DMS153 (cell line): ENCODE measurements at places on chromosomes 2 and 18.

- DNase-seq, result no peak
Observed at GRCh38 chr2:211175956-211176355, 619.6 kb downstream of the CPS1 start.

DNA sequence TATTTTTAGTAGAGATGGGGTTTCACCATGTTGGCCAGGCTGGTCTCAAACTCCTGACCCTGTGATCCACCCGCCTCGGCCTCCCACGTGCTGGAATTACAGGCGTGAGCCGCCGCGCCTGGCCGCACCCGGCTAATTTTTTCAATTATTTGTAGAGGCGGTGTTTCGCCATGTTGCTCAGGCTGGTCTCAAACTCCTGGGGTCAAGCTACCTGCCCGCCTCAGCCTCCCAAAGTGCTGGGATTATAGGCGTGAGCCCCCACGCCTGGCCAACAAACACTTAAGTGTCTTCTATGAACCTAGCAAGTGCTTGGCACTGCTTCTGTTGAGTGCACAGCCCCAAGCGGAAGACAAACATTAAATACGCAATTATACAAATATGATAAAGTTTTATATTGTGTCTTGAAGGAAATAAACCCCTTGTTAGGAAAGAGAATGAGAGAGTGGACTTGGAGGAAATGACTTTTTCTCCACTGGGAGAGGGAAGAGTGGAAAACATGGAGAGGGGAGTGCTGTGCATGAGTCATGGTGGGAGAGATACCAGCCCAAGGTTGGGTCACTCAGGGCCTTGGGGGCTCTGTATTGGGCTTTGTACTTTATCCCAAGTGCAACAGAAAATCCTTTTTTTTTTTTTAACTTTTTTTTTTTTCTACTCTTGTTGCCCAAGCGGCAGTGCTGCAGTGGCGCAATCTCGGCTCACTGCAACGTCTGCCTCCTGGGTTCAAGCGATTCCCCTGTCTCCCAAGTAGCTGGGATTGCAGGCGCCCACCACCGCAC, 41.4 kb upstream of the ACTR2 start:
- no peak for DNase-seq

GRCh38 chr18:23539911-23540525, 36.7 kb downstream of the RMC1 start:
- DNase-seq, result no peak

DNA sequence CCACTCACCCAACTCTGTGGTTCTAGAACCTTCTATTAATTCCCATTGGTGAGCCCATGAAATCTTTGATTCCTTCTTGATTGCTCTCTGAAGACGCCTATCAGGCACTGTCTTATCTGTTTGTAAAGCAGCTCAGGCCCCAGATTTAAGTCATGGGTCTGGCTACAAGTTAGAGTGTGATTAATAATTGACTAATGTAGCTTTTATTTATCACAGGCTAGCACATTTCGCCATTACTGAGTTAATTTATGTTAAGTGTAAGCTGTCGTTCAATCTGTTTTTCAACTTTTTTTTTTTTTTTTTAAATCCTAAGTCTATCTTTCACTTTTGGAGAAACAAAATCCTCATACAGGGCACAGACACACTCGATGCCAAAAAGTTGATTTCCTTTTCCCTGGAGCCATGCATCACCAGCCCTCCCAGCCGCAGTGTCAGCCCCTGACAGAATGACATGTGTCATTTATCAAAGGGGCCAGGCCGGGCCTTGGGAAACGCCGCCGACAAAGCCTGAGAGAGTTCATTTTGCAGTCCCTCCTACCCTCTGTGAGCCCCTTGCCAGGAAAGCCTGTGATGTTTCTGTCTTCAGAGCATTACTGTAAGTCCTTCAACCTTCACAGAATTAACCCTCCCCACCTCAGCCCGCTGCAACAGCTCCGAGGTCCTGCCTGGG, 15.8 kb downstream of the TSHZ1 start:
- no peak for DNase-seq

- no peak for DNase-seq
Observed at GRCh38 chr2:98697651-98698337, 33.1 kb downstream of the MGAT4A start.

- DNase-seq, result no peak
Observed at GRCh38 chr2:145789636-145790035, 1269.7 kb upstream of the ZEB2 start.

GRCh38 chr18:63979409-63979920, 9.6 kb downstream of the SERPINB8 start:
- peak; percentile 52 for DNase-seq

- DNase-seq, result no peak
Observed at GRCh38 chr2:40458271-40458794, 6.4 kb upstream of the SLC8A1 start.

DNA sequence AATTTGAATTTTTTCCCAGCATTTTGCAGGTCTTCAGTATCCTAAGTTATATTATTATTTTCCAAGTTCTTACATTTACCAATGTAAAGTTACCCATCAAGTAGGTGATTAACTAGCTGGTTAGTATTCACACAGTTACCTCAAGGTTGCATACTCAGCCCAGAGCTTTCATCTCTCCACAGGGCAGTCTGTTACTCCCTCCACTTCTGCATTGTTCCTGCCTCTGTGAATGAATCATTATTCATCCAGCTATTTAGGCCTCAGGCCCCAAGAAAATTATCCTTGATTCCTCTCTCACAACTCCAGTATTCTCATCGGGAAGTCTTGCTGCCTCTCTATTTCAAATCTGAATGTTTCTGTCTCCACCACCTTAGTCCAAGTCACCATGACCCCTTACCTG, 92.2 kb downstream of the SMC6 start:
- DNase-seq, result no peak

GRCh38 chr18:73597832-73598615, 549.6 kb downstream of the FBXO15 start:
- no peak for DNase-seq

DNA sequence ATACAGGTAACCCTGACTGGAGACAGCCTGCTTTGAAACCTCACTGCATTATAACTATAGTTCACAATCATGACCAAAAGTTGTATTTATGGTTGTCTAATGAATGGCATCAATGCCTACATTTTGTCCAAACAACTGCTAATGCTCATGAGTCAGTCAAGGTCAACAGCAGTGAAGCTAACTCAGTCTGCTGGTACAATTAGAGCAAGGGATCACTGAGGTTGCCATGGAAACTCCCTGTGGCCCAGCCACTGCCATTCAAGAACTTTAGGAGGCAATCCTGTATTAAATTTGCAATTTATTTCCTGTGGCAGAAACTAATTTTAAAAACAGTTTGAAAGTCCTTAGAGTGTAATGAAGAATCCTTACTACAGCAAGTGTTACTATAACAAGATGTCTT, 185.1 kb upstream of the SMAD7 start:
- no peak for DNase-seq

- no peak for DNase-seq
Observed at GRCh38 chr18:55650363-55650870, 62.4 kb upstream of the TCF4 start.

DNA sequence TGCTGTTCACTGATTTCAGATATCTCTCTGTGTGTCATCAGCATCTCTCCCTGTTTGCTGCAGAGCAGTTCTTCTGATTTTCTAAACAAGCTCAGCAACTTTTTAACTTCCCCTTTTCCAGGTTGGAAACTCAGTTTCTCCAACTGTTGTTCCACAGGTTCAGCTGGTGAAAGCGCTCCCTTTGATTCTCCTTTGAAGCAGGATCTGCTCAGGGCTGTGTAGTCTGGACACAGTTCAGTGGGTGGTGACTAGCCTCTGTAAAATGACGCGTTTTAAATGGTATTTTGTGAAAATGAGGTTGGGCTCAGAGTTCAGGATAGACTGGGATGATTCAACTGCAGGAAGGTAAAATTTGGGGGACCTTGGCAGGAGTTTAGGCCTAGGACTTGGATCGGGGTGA, 106.3 kb downstream of the TRIM43 start:
- no peak for DNase-seq

DNA sequence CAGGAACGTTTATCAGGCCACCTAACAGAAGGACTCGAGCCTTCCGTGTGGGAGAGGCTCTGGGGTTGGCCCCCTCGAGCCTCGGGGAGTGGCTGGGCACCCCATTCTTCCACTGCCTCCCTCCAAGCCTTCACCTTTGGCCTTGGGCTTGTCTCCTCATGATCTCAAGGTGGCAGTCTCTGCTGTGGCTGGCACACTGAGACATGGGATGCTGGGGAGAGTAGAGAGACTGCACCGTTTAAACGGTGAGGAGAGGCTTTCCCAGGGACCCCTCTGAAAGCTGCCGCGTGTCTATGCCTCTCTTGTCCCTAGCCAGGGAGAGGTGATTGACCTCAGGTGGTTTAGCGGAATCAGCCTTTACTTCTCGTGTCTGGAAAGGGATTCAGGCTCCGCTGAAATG, 71.0 kb downstream of the DCDC2C start:
- DNase-seq, result no peak

- DNase-seq, result peak; percentile 14
Observed at GRCh38 chr2:220219371-220219770, 591.9 kb downstream of the SLC4A3 start.

DNA sequence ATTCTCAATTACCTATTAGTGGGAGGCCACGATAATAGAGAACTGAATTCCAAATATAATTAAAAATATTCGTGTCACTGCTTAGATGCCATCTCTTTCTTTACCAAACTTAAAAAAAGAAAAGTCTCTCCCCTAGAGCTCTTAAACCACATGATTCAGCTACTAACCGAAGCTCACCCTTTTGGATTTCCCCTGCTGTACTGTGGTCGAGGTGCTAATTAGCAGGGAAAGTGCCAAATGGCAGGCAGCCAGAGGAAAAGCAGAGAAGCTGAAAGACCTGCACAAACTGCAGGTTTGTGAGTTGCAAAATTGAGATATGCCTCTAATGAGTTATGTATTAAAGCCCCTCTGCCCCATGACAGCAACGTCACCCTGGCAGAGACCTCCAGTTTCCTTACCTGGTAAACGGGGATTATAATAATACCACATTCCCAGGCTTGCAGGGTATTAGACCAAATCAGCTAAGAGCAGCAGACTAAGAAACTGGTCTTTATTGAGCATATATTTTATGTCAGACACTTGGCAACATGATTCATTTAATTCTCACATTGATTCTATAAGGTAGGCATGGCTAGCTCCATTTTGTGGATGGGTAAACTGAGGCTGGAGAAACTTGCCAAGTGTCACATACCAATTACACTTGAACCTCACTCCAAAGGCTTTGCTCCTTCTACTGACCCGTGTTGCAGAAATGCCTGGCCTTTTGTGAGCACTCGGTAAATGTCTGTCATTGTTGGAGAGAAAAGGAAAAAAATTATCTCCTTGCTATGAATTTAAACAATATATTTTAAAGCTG, 259.7 kb downstream of the LPIN1 start:
- no peak for DNase-seq

- no peak for DNase-seq
Observed at GRCh38 chr2:148515120-148515519, 129.4 kb upstream of the EPC2 start.

DNA sequence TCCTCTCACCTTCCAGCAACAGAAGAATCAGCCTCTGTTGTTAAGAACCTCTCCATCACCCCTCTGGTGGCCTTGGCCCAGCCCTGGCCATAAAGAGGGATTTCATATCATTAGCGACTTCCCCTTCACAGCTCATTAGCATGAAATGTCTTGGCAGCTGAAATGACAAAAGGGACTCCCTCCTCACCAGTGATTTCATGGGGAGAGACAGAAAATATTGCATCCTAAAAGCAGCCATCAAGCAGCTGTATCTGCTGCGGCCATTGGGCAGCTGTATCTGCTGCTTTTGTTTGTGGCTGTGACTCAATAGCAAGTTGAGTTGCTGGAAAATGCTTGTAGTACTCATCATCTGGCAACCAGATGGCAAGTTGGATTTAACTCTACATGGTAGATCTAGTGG, 105.9 kb upstream of the RMDN2 start:
- DNase-seq, result no peak

DNA sequence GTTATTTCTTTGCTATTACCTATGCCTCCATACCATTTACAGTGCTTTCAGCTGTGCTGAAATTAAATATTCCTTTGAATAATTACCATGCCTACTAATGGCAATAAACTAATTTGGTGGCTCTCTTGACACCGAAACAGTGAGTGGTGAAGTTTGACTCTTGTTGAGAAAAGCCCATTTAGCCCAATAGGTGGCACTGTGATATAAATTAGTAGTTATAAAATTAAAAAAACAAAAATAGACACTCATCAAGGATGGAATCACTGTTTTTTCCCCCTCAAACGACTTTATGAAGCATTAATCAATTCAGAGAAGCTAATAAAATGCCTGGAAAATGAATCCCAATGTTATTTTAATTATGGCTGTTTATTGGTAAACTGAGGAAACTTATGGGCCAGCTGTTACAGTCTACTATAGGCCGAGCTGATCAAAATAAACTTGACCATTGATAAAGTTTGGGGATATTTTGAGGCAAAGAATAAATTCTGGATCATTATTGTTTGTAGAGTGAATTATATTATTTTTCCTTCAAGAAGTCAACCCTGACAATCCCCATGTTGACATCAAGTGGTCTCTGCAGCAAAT, 339.6 kb downstream of the TRIB2 start:
- DNase-seq, result no peak

DNA sequence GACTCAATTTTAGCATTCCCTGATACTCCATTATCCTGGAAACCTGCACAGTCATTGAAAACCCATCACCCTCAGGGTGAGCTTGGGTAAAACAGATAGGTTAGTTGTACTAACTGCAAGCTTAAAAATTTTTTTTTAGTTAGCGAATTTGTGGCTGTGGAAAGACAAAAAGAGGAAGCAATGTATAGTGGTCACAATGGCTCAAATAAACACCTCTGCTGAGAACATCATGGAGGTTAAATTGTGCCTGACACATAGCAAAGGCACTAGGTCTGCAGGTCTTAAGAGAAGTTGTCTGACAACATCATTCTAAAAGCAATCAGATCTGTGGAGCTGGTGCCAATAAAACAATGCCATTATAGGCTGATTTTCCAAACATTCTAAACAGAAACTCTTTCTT, 84.4 kb upstream of the CAVIN2 start:
- DNase-seq, result no peak

GRCh38 chr18:62164855-62165487, 21.9 kb downstream of the PIGN start:
- DNase-seq, result no peak

- no peak for DNase-seq
Observed at GRCh38 chr2:75047189-75047991, 88.9 kb downstream of the POLE4 start.

DNA sequence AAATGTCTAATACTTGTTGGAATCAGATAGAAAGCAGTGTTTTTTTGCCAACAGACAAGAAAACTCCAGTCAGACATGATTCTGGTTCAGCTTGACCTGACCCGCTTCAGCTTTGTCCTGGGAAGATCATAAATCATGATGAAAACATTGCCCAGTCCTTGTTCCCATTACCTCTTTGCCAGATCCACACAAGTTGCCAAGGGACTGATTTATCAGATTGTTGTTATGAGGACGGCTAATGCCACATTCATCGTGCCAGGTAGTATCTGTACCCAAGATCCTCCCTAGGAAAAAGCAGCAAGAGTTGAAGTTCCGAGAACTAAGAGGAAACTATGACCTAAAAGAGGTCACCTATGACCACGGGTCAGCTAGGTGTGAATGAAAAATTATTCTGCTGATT, 39.0 kb downstream of the SLC40A1 start:
- no peak for DNase-seq

GRCh38 chr2:124959581-124959980, 934.5 kb downstream of the CNTNAP5 start:
- no peak for DNase-seq
